Neural crest cell (in vitro differentiated cells): ENCODE measurements at places on chromosomes 11 and 22. TPM values are rescaled to one million over a fixed set of nuclear protein-coding genes. Genes with fewer than 3 reads are reported as not detected.

GRCh38 chr11:93410441-93410840, 79.9 kb downstream of the DEUP1 start:
- no peak for DNase-seq

GRCh38 chr22:20423008-20423905, 14.4 kb downstream of the SCARF2 start:
- DNase-seq: no peak

DNA sequence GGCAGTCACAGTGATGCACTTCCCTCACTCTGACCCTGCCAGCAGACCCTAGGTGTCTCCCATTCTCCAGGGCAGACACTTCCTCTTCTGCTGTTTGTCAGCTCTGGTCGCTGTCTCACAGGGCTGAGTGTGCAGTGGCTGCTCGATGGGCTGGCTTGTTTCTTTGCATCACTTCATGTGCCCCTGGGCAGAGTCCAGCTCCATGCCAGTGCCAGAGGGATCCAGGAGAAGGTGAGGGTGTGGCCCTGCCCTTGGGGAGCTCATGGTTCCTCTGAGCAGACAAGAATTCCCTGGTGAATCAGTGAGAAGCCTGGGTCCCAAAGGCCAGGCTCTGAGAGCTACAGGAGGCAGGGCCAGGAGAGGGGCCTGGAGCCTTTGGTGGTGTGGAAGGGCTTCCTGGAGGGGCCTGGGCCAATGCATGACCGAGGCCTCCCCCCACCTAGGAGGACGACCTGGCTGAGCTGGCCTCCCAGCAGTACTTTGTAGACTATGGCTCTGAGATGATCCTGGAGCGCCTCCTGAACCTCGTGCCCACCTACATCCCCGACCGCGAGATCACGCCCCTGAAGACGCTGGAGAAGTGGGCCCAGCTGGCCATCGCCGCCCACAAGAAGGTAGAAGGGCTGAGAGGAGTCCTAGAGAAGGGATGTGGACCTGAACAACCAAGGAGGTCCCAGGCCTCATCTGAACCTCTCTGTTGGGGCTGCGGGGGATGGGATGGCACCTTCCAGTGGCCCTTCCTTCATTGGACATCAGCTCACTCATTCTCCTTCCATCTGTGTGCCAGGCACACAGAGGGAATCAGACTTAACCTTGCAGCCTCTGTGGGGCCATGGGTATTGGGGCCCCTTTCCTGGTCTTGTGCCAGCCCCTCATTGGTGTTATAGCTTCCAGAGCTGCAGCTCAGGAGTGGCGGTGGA, 66.1 kb downstream of the MYO7A start:
- DNase-seq: no peak

GRCh38 chr11:102318469-102318868, 1.2 kb downstream of the BIRC3 start:
- no peak for DNase-seq

GRCh38 chr11:19552161-19552560, 160.5 kb upstream of the NAV2 start:
- no peak for DNase-seq

DNA sequence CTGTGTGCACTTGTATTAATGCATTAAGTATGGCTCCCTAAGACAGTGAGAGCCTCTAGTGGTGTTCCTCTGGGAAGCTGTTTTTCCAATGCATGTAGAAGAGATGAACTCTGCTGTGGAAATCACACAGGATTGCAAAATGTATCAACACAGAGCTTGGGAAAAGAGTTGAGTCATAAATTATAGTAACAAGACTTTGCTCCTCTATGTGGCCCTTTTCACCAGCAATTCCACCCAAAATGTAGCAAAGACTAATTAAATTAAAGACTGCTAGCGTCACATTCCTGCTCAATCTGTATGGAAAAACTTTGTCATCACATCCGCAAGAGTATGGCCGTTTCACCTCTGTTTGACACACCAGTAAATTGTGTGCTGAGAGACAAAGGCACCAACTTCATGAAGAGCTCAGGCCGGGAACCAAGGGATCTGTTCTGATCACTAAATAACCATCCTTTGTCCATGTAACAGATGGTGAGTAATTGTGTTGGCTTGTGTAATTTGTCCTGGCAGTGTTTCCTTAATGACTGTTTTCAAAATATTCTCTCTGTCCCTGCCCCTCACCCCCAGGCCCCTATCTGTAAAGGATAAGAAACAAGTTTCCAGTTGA, 209.2 kb upstream of the SORL1-AS1 start:
- no peak for DNase-seq

Gene ALG12
- 21.2 and 24.7 TPM in 2 replicates for total RNA-seq

Gene CRYBA4
- not detected in 2 replicates for total RNA-seq

Gene SSRP1
- 280 TPM in 2 replicates for total RNA-seq

Gene SLC25A17
- 25.7 and 28.1 TPM in 2 replicates for total RNA-seq
